ENCODE measurements at places on chromosomes 5 and 9. TPM values are rescaled to one million over a fixed set of nuclear protein-coding genes. Genes with fewer than 3 reads are reported as not detected.

DNA sequence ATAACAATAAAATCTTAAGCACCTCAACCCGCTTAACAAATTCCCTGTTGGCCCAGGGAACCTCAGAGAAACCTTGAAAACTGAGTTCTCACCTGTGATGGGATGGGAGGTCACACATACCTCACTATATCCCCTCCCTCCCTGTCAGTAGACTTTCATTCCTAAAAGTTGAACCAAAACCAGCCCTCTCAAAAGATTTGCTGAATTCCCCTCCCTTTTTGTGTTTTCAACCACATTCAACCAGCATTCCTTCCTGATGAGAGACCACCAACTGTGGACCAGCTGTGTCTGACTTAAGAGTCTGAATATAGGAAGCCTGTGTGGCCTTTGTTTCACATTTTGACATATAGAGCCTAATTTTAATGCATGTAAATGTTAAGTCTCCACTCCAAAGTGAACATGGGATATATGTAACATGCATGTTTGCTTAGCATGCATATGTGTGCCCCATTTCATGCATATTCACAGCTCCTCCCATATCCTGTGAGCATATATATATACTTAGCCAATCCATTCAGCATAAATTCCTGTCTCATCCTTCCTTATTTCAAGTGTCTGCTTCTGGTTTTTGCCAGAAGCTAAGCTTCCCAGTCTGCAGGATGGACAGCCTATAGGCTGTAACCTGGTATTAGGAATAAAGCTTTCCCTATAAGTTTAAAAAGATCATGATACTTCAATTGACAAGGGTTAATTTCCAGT, 604.6 kb downstream of the PTPRD start:
- DNase-seq, result no peak
- H3K27ac ChIP-seq, result no peak overlapping the region
- H3K36me3 ChIP-seq, result no peaks in the 10 kb centered on the region
- no peak overlapping the region for H3K4me3 ChIP-seq
- H3K27me3 ChIP-seq, result no peaks in the 10 kb centered on the region
- no peaks in the 10 kb centered on the region for H3K4me1 ChIP-seq

FYB1 gene
- not detected for total RNA-seq

GRCh38 chr9:113857875-113858274, 18.2 kb upstream of the ZNF618 start:
- H3K4me1 ChIP-seq, result no peaks in the 10 kb centered on the region
- peaks cover 28% of the 10 kb centered on the region for H3K27me3 ChIP-seq
- H3K27ac ChIP-seq, result no peak overlapping the region
- H3K4me3 ChIP-seq, result no peak overlapping the region
- no peaks in the 10 kb centered on the region for H3K36me3 ChIP-seq

SLC4A9 gene
- not detected for total RNA-seq

BHMT gene
- total RNA-seq, result not detected

DNA sequence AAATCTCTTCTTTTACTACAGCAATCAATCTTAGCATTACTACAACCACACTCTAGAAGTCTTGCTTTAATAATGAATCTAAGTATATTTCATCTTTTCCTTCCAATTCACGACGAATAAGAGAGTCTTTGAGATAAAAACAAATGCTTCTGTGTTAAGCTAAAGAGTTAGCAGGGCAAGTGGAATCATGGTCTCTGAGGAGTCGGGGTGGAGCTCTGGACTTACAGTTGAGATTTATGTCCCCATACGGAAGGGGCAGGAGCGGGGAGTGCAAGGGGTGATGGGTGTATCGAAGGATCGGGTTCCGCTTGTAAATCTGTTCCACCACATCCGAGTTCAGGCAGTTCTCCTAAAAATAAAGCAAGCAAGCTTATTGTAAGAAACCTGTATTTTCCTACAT, 59.0 kb upstream of the RETREG1 start:
- peaks cover 1% of the 10 kb centered on the region for H3K4me1 ChIP-seq
- peaks cover 75% of the 10 kb centered on the region for H3K36me3 ChIP-seq
- H3K4me3 ChIP-seq, result no peak overlapping the region
- DNase-seq, result no peak

DNA sequence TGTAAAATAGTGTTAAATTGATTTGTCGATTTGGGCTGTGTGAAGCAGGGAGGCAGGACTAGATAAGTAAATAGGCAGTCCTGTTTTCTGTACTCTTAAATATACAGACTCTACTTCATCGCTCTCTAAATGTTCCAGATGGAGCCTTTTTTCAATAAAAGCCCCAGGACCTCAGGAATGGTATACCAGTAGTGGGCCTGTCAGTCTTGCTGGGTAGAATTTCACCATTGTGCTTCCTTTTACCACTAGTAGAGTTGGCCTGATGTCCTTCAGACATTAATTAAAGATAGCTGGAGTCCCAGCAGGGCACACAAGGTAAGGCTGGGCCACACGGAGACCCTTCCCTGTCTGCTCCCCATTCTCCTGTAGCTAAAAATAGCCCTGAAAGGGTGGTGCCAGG, 6.0 kb downstream of the SNX18 start:
- H3K4me1 ChIP-seq, result peaks cover 25% of the 10 kb centered on the region
- no peaks in the 10 kb centered on the region for H3K27me3 ChIP-seq
- H3K4me3 ChIP-seq, result 0 out of 2 replicates have a peak overlapping the region, but pooled peaks have one; percentile 10

All from IMR-90 (cell line).